Activated naive CD4-positive, alpha-beta T cell treated with anti-CD3 and anti-CD28 coated beads, Interleukin-2, amount 50 U/mL, for 72 hours (primary cell): ENCODE measurements at places on chromosomes 6 and 20. TPM values are rescaled to one million over a fixed set of nuclear protein-coding genes. Genes with fewer than 3 reads are reported as not detected.

Gene ADGRB3
- total RNA-seq: not detected

- DNase-seq: no peak
These were observed 22.7 kb upstream of the TFAP2C start for GRCh38 chr20:56606174-56606945.

Gene TEAD3
- 2.4 TPM for total RNA-seq

DNA sequence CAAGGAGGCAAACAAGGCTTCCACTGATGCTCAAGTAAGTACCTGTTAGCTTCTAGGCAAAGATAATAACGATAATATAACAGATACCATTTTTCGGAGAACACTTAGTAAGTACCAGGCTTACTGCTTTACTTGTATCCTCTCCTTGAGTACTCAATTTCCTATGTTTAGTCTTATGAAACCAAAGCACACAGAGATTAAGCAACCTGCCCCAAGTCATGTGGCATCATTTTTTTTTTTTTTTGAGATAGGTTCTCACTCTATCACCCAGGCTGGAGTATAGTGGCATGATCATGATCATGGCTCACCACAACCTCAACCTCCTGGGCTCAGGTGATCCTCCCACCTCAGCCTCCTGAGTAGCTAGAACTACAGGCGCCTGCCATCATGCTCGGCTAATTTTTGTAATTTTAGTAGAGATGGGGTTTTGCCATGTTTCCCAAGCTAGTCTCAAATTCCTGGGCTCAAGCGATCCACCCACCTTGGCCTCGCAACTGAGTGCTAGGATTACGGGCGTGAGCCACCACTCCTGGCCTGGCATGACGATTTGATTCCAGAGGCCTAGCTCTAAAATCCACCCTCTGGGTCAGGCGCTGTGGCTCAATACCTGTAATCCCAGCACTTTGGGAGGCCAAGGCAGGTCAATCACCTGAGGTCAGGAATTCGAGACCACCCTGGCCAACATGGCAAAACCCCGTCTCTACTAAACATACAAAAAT, 14.0 kb downstream of the SPAG4 start:
- DNase-seq: no peak

- no peak for DNase-seq
These were observed 31.5 kb upstream of the PAQR8 start for GRCh38 chr6:52330470-52330869.

GRCh38 chr6:17225767-17226630, 55.2 kb upstream of the RBM24 start:
- DNase-seq: no peak

- no peak for DNase-seq
These were observed 128.1 kb downstream of the MYLK4 start for GRCh38 chr6:2622671-2623070.

Gene TINAG
- not detected for total RNA-seq

GRCh38 chr6:22145823-22146677, 150.8 kb downstream of the PRL start:
- DNase-seq: no peak

- DNase-seq: no peak
These were observed 78.3 kb downstream of the PRKN start for GRCh38 chr6:162649271-162649670.

Gene PLN
- not detected for total RNA-seq

GRCh38 chr6:143099647-143100046, 39.0 kb downstream of the AIG1 start:
- DNase-seq: no peak

- DNase-seq: no peak
These were observed 45.0 kb downstream of the RNF144B start for GRCh38 chr6:18432180-18432579.

- DNase-seq: no peak
These were observed 17.2 kb upstream of the TBC1D20 start for GRCh38 chr20:479487-479886.

GRCh38 chr20:63082308-63082938, 75.7 kb upstream of the BHLHE23 start:
- DNase-seq: no peak

Gene HLA-DRA
- total RNA-seq: 1.9 TPM

- DNase-seq: no peak
These were observed 40.7 kb downstream of the TP53INP2 start for GRCh38 chr20:34744847-34745246.

Gene MRPS18A
- total RNA-seq: 51.5 TPM

Gene AIF1
- total RNA-seq: 43.9 TPM

- DNase-seq: no peak
These were observed 28.1 kb downstream of the RIPOR3 start for GRCh38 chr20:50663095-50663821.

- no peak for DNase-seq
These were observed 125.4 kb downstream of the OPRM1 start for GRCh38 chr6:154164397-154164796.

DNA sequence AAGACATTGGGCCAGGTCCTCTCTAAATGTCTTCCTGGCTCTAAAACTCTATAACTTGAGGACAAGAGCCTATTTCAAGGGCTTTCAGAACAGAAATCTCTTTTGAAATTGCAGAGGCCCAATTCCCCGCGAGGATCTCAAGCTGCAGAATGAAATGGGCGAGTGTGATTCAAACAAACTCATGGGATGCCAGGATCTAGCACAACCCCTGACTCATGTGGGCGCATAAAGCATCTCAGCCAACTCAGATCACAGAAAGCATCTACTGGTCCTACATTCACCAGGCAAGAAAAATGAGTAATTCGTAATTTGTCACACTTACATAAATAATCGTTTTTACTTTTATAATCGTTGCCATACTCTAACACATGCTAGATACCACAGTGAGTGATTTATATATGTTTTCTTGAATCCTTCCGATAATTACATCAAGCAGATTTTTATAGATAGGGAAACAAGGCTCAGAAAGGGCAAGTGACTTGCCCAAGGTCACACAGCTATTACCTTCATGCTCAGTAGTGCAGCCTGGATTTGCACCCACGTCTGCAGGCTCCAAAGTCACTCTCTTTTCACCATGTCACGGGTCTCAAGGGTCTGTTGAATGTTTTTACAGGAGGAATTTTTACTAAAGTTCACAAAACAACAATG, 26.2 kb downstream of the FOXF2 start:
- no peak for DNase-seq
